Renal pelvis (tissue), 12 donors: ENCODE measurements at places on chromosomes 6 and 20. TPM values are rescaled to one million over a fixed set of nuclear protein-coding genes. Genes with fewer than 3 reads are reported as not detected.

GRCh38 chr6:151488226-151488625 is 5.6 kb upstream of the CCDC170 start:
- no peak for DNase-seq

Gene WFDC12
- not detected for polyA plus RNA-seq

Gene IYD
- 2.4 TPM for polyA plus RNA-seq

- DNase-seq, result no peak
These were observed 258.7 kb upstream of the ID4 start for GRCh38 chr6:19578481-19578880.

DNA sequence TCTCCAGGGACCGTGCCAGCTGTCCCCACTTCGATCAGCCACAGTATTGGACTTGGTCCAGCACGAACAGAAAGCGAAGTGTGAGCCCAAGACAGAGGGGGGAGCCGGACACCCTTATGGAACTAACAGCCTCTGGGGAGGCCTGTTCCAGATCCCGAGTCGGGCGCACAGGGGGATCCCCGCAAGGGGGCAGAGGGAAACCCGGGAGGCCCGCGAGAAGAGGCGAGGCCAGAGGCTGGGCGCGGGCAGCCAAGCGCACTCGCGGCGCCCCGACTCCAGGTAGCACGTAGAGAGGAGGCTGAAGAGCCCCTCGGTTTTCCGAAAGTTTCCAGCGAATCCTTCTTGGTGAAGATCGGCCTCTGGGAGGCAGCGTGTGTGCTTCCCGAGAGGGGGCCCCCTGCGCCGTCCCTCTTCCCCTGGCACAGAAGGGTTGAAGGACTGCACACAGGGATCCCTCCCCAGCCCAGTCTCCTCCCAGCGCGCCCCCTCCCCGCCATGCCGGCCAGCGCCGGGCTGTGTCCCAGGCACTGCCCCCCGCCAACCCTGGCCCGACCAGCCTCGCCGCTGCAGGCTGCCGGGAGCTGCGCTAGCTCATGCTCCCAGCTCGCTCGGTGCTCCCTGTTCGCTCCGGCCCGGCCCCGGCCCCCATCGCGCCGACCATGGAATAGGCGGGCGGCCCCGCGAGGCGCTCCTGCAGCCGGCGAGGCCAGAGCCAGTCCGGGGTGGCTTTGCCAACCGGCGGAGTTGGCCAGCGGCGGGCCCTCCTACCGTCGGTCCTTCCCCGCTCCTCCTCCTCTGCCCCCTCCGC is 577 bp upstream of the SLC24A3 start:
- DNase-seq, result peak; percentile 40

Gene OR2J3
- not detected for polyA plus RNA-seq

DNA sequence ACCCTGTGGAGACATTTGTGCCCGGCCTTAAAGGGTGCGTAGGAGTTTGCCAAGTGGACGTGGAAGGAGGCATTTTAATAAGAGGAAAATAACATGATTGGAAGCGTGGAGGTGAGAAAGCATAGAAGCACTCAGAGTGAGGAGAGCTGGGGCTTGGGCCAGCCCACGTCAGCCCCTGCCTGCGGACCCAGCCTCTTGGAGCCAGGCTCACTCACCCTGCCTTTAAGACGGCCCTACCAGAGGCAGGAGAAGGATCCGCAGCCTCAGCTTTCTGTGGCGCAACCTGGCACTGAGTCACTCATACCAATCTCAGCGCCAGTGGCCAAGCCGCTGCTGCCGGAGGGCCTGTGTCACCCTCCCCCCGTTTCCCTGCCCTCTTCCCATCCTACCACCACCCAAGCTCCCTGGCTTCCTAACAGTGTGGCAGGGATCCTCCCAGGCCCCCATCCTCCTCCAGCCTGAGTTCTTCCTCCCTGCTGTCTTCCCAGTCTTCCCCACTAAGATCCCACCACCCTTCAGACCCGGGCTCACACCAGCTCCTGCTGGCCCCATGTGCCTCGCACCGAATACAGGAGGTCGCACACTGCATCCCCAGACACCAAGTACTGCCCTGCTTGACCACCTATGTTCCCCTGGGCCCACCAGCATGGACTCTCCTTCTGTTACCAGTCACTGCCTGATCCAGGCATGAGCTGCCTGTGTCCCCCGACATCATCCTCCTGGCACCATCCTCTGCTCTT is 285.2 kb downstream of the UST start:
- DNase-seq, result no peak

DNA sequence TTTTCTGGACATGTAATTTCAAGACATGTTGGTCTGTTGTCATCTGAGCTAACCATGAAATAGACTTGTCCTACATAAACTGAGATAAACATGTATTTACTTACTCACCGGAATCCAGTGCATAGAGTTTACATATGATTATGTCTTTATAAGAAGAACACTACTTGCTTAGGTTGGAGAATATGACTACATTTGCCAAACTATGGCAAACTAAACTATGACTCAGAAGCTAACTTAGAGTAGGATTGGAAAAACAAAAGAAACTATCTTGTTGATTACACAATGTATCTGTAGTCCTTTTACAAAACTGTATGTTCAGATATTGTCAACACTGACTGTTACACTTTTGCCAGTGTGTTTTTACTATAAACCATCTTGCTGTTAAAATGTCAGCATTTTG is 113.3 kb downstream of the CRYBG1 start:
- no peak for DNase-seq

DNA sequence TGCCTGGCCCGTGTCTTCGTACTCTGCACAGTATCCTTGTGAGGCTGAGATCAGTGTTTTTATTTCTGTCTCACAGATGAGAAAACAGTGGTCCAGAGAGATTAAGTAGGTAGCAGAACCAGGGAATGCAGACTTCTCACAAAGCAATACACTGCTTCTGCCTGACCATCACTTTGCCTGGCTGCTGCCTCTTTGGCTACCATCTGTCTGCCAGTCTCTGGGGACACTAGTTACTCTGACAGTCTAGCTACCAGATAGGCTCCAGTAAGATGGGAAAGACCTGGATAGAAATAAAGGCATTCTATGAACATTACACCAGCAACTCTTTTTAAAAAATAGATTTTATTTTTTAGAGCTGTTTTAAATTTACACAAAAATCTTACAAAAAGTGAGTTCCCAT is 96.9 kb downstream of the PHACTR3 start:
- DNase-seq, result no peak

DNA sequence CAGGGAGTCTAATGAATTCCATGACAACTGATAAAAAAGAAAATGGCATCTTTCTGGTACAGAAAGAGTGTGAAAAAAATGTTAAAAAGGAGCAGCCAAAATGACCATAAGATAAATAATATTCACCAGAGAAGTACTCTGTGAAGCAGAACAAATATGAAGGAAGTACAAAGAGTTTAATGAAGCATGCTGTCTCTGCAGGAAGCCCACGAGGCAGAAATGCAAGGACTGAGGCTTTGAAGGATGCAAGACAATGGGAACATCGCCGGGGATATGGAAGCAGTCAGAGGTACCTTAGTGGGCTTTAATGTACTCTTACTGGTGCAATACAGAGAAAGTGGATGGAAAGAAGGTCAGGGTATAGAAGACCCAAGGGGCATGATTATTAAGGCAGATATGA is 50.7 kb downstream of the NOX3 start:
- DNase-seq, result no peak

DNA sequence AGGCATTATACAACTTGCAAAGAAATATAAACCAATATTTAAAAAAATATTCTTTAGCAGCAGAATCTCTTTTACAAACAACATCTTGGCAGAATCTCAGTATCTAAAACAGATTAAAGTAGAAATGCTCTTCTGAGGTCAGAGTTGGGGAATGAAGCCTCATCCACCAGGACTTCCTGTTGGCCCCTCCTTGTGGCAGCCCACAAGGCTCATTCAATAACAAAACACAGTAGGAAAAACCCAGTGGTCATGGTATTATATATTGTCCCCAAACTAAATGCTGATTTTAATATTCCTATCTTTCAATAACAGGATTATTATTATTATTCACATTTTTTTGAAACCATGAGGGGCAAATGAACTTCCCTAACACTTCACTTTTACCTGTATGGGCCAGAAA is 368.6 kb downstream of the BTBD9 start:
- DNase-seq, result no peak

Gene RAD21L1
- polyA plus RNA-seq, result not detected

- DNase-seq, result no peak
These were observed 161.5 kb upstream of the POU3F2 start for GRCh38 chr6:98672681-98673475.

Gene B4GALT5
- polyA plus RNA-seq, result 48.3 TPM

DNA sequence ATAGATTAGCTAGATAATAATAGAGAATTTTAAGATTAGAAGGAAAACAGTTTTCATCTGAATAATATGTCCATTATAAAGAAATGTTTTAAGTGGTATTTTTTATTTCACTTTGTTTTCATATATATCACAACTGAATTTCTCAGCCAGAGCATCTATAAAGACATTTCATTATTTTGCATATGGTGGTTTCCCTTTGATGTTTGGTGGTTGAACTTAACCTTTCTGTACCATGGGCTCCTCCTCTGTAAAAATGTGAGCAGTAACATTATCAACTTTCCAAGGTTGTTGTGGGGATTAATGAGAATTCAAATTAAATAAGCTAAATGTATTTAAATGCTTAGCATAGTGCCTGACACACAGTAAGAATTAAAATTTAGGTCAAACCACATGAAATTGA is 119.8 kb upstream of the QKI start:
- no peak for DNase-seq

DNA sequence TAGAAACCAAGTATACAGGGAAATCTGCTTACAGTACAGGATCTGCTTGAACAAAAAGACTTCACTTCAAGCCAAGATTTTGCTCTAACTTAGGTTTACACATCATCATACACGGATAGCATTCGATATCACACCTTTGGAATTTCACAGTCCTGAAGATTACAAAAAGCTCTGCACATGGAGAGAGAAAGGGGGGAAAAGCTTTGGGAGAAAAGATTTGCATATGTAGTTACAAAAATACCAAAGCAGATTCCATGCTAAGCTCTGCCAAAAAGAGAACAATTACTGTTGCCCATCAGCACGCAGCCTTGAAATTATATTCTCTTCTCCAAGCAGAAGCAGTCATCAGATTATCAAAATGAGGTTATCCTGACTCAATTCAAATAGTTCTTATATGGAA is 62.0 kb downstream of the HIVEP2 start:
- no peak for DNase-seq

- peak; percentile 64 for DNase-seq
These were observed 544.6 kb upstream of the BTBD3 start for GRCh38 chr20:11372876-11373790.

DNA sequence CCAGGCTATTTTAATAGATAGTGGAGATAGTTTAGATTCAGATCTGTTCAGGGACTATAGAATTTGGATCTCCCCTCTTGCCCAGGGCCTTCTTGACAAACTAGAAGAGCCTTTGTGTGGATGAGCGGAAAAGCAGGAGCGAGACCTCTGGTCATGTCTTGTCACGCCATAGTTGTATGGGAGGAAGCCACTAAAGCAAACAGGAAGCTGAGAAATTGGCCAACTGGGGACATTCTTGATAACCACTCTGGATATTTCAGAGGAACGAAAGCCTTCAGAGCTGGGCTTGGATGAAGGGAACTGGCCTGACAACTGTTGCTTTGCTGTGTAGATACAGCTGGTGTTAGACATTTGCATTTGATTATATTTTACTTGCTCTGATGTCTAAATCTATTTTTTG is 54.1 kb upstream of the EXOC2 start:
- no peak for DNase-seq

Gene ABHD16B
- not detected for polyA plus RNA-seq

- DNase-seq, result no peak
These were observed 125.3 kb upstream of the SLC2A12 start for GRCh38 chr6:134177753-134178160.

Gene ATP6V1G2
- 7.5 TPM for polyA plus RNA-seq

GRCh38 chr6:18209539-18210197 is 54.4 kb downstream of the KDM1B start:
- no peak for DNase-seq

GRCh38 chr6:106039897-106040592 is 46.1 kb upstream of the PRDM1 start:
- no peak for DNase-seq

DNA sequence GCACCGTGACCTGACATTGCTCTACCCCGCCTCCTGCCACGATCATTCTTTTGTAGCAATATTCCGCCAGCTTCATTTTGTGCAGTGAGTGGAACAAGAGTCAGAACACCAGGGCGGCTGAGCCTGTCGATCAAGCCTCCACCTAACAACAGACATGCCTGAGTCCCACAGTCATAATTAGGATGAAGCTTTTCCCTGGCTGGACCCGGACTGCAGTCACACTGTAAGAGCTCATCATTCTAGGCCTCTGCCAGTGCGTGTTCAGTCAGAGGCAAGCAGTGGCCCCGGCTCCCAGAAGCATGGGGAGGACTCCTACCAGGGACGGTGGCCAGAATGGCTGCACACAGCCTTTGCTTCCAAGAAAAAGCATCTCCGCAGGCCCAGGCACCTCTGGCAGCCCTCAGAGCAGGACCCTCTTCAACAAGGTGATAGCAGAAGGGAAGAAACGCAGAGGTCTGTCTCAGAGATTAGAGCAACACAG is 23.2 kb upstream of the UNC93A start:
- no peak for DNase-seq

- peak; percentile 33 for DNase-seq
These were observed 478.3 kb downstream of the TFAP2A start for GRCh38 chr6:9936551-9936950.

Gene STXBP5
- 12.6 TPM for polyA plus RNA-seq

DNA sequence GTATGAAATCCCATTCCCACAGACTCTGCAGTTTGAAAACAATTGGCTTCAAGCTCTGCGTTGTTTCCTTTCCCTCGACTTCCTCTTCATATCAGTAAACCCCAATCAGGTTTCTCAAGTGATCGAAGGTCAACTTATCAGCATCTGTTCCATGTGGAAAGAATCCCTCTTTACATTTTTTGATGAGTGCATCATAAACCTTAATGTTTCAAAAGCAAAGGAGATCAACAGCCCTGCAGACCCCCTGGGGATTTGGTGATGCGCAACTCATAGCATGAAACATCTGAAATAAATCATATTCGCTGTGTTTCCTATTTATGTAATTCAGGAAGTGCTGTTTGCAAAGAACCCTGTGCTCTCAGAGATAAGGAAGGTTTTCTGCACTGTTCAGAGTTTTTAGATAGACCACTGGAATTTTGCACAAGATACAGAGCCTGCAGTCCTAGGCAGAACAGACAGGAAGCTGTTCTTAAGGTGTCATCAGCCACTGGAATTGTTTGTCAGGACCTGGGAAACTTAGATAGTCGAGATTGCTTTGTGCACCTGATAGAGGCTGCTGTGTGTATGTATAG is 216.0 kb downstream of the HIVEP2 start:
- DNase-seq, result no peak

Gene PLCB4
- polyA plus RNA-seq, result 15.1 TPM

DNA sequence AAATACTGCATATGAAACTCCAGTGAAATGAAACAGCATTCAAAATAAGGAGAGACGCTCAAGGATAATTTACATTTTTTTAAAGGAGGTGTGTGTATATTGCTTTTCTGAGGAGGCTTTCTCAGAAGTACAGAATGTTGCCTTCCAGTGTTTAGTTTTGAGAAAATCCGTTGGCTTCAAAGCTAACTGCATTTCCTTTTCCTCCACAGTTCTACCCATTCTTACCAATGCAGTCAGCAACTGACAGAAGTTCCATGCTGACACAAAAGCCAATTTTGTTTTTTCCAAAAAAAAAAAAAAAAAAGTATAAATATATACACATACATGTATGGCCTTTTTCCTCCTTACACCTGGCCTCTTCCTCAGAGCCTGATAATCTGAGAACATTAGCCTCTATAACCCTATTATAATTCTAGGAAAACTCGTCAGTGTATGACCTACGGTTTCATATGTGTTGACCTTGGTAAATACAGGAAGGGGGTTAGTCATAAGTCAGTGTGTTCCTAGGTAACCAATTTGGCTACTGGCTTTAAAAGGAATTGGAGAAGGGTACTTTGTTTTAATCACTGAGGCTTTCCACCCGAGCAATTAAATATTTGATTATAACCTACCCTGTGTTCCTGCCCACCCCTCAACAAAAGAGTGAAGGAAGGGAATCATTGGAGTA is 24.2 kb downstream of the MGME1 start:
- DNase-seq, result no peak
